ENCODE measurements at places on chromosomes 1 and 21. TPM values are rescaled to one million over a fixed set of nuclear protein-coding genes. Genes with fewer than 3 reads are reported as not detected.

Gene OR2T29
- not detected for total RNA-seq

- DNase-seq = no peak
- H3K27ac ChIP-seq = no peak overlapping the region
- no peak overlapping the region for H3K4me3 ChIP-seq
- H3K27me3 ChIP-seq = no peaks in the 10 kb centered on the region
Measured at GRCh38 chr1:226447932-226448665, 40.2 kb upstream of the PARP1 start.

GRCh38 chr21:45639206-45640000 lies 4.1 kb upstream of the PCBP3 start:
- no peaks in the 10 kb centered on the region for H3K4me1 ChIP-seq
- H3K27ac ChIP-seq = no peak overlapping the region

- H3K36me3 ChIP-seq = no peaks in the 10 kb centered on the region
- no peak overlapping the region for H3K4me3 ChIP-seq
- no peak overlapping the region for H3K27ac ChIP-seq
- no peaks in the 10 kb centered on the region for H3K27me3 ChIP-seq
- no peak for DNase-seq
- no peaks in the 10 kb centered on the region for H3K4me1 ChIP-seq
Measured at GRCh38 chr1:95282518-95282895, 48.5 kb downstream of the RWDD3 start.

Gene AMPD1
- total RNA-seq = not detected

GRCh38 chr1:48875552-48876329 lies 99.0 kb upstream of the BEND5 start:
- H3K4me3 ChIP-seq = no peak overlapping the region
- no peaks in the 10 kb centered on the region for H3K36me3 ChIP-seq
- peak overlapping the region; percentile 41 for H3K27ac ChIP-seq
- H3K4me1 ChIP-seq = no peaks in the 10 kb centered on the region
- no peak for DNase-seq

GRCh38 chr1:233912909-233913308 lies 8.4 kb downstream of the SLC35F3 start:
- no peak for DNase-seq
- H3K4me3 ChIP-seq = no peak overlapping the region
- no peak overlapping the region for H3K27ac ChIP-seq
- peaks cover 14% of the 10 kb centered on the region for H3K36me3 ChIP-seq
- no peaks in the 10 kb centered on the region for H3K27me3 ChIP-seq
- H3K4me1 ChIP-seq = peaks cover 6% of the 10 kb centered on the region

Gene OR14A16
- total RNA-seq = not detected

Gene FCAMR
- not detected for total RNA-seq

- no peak overlapping the region for H3K4me3 ChIP-seq
- no peaks in the 10 kb centered on the region for H3K27me3 ChIP-seq
- DNase-seq = peak; percentile 40
- peaks cover 4% of the 10 kb centered on the region for H3K4me1 ChIP-seq
- H3K36me3 ChIP-seq = peaks cover 38% of the 10 kb centered on the region
- no peak overlapping the region for H3K27ac ChIP-seq
Measured at GRCh38 chr1:3777647-3778589, 5.4 kb downstream of the SMIM1 start.

DNA sequence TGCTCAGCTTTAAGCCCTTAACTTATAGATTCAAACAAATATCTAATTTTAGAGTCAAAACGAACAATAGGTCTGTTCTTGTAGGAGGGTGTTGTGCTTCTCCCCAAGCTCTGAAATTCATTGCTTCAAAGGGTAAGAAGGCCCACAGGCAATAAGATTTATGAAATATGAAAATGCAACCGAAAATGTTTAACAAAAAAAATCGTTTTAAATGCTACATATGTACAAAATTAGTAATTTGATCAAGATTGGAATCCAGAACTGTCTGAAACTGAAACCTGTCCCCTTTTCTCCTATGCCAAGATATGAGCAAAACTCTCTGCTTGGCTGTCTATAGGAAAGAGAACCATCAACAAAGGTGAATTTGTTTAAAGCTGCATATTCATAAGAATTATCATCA lies 534.3 kb downstream of the PLPP3 start:
- no peaks in the 10 kb centered on the region for H3K36me3 ChIP-seq
- peaks cover 5% of the 10 kb centered on the region for H3K27me3 ChIP-seq

Gene MFSD2A
- total RNA-seq = 6.3 TPM

- H3K4me3 ChIP-seq = no peak overlapping the region
- no peaks in the 10 kb centered on the region for H3K36me3 ChIP-seq
- H3K27ac ChIP-seq = no peak overlapping the region
- DNase-seq = no peak
- H3K27me3 ChIP-seq = no peaks in the 10 kb centered on the region
- peaks cover 6% of the 10 kb centered on the region for H3K4me1 ChIP-seq
Measured at GRCh38 chr1:203476216-203476814, 709 bp downstream of the PRELP start.

- no peaks in the 10 kb centered on the region for H3K27me3 ChIP-seq
- no peak overlapping the region for H3K4me3 ChIP-seq
- H3K36me3 ChIP-seq = no peaks in the 10 kb centered on the region
- no peak overlapping the region for H3K27ac ChIP-seq
- H3K4me1 ChIP-seq = peaks cover 2% of the 10 kb centered on the region
Measured at GRCh38 chr1:77536813-77537212, 145.6 kb downstream of the ZZZ3 start.

DNA sequence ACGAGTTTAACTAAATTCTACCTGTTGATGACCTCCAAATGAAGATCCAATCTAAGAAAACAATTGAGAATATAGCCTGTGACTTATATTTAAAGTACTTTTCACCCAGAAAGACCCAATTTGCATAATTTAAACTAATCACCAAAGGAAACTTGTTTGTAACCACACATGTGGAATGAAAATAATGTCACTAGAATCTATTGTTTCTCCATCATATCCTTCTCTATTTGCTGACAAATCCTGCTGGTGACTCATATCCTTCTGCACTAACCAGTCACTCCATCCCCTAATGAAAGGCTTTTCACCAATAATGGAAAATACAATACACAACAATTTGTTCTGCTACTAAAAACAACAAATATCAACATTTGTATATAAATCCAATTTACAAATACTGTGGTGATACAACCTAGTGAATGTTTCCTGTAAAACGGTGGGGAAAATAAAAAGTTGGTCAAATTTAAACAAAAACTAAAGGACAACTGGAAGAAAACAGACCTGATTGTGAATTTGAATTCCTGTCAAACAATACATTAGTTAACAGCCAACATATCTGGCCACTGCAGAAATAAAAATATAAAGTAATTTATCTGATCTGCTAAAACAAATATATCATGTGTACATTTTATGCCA lies 6.5 kb downstream of the PTP4A2 start:
- DNase-seq = no peak
- H3K27me3 ChIP-seq = no peaks in the 10 kb centered on the region
- peak overlapping the region; percentile 53 for H3K4me3 ChIP-seq
- peaks cover 9% of the 10 kb centered on the region for H3K36me3 ChIP-seq
- peaks cover 18% of the 10 kb centered on the region for H3K4me1 ChIP-seq
- no peak overlapping the region for H3K27ac ChIP-seq

DNA sequence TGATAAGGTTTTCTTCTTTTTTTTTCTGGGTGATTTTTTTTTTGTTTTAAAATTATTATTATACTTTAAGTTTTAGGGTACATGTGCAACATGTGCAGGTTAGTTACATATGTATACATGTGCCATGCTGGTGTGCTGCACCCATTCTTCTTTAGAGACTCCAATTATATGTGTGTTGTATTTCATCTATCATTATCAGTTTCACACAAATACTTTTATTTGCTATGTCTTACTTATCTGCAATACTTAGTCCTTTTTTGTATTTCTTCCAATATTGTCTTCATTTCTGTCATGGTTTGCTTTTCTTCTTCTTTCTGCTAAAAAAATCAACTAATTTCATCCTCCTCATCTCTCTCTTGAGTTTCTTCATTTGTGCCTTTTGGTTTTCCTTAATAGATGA lies 3.9 kb upstream of the PDE4B start:
- no peaks in the 10 kb centered on the region for H3K36me3 ChIP-seq
- no peak overlapping the region for H3K27ac ChIP-seq
- H3K4me3 ChIP-seq = no peak overlapping the region
- no peak for DNase-seq
- peaks cover 42% of the 10 kb centered on the region for H3K27me3 ChIP-seq

GRCh38 chr1:145758575-145758974 lies 39.3 kb downstream of the CD160 start:
- no peak overlapping the region for H3K27ac ChIP-seq
- H3K36me3 ChIP-seq = peaks cover 78% of the 10 kb centered on the region
- no peaks in the 10 kb centered on the region for H3K4me1 ChIP-seq
- no peak overlapping the region for H3K4me3 ChIP-seq

DNA sequence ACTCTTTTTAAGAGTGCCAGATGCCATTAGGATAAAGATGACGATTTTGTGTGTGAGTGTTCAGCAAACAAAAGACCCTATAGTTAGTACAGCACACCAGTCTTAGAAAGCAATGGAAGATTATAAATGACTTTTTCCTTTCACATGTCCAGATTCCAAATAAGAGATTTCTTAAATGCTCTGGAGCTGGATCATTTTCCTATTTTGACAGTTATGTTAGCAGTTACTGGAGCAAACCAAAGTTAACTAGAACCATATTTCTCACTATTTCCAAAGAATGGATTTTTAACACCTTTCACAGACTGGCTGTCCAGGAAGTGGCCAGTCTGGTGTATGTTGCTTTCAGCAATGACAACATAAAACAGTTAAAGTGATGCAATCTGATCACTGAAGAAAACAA lies 905.8 kb upstream of the ADGRL2 start:
- H3K4me3 ChIP-seq = no peak overlapping the region
- H3K27me3 ChIP-seq = no peaks in the 10 kb centered on the region
- H3K36me3 ChIP-seq = no peaks in the 10 kb centered on the region
- DNase-seq = no peak

Gene EXOC8
- total RNA-seq = 10.4 TPM

DNA sequence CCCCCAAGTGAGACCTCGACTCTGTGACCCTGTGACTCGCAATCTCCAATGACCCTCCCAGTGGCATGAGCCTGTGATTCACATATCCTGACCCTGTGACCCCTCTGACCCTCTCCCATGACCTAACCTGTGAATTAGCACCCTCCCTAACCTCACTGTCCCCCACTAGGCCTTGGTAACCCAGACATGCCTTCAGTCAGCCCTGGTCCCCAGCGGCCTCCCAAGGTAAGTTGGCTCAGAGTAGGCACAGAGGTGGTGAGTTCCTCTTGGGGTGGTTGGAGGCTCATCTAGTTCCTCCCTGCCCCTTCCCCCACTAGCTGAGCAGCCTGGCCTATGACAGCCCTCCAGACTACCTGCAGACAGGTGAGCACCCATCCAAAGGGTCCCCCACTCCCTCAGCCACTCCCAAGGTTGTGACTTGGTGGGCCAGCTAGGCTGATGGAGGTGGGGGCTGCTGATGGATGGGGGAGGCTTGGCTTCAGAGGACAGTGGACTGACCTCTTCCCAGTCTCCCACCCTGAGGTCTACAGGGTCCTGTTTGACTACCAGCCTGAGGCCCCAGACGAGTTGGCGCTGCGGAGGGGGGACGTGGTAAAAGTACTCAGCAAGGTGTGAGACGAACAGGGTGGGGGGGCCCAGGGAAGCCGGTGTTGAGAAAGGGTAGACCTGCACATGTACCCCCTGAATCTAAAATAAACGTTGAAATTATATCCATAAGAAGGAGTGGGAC lies 1.6 kb downstream of the SH3D21 start:
- peaks cover 5% of the 10 kb centered on the region for H3K4me1 ChIP-seq
- H3K27me3 ChIP-seq = no peaks in the 10 kb centered on the region
- no peak for DNase-seq
- peak overlapping the region; percentile 89 for H3K4me3 ChIP-seq
- H3K36me3 ChIP-seq = peaks cover 34% of the 10 kb centered on the region
- no peak overlapping the region for H3K27ac ChIP-seq

Gene ADORA3
- total RNA-seq = not detected

Gene ATP5PO
- 237 TPM for total RNA-seq

Gene AJAP1
- total RNA-seq = 16.2 TPM

Data from endodermal cell (in vitro differentiated cells).